ENCODE measurements at places on chromosomes 13 and 19.

DNA sequence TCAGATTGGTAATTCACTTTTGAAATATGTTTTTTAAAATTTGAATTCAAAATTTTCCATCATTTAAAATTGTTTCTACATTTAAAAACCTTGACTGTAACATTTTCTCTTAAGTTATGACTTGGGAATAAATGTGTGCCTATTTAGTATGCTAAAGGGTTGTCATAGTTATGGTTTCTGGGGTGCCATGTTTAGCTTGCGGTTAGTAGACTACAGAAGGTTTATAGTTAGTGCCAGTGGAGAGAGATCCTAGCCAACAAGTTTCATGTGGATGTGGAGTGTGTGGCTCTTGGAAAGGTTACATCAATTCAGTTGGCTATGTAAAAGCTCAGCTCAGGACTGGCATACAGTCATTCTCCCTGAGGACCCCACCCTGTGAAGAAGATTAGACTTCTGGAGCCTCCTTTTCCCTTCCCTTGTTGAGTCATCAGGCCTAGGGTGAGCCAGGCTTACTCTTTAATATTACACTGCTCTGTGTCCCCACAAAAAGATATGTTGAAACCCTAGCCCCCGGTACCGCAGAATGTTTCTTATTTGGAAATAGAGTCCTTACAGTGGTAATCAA lies 20.4 kb downstream of the LMO7 start:
- no peak for DNase-seq

- no peak for DNase-seq
Observed at GRCh38 chr13:46143184-46143701, 38.4 kb upstream of the CPB2 start.

DNA sequence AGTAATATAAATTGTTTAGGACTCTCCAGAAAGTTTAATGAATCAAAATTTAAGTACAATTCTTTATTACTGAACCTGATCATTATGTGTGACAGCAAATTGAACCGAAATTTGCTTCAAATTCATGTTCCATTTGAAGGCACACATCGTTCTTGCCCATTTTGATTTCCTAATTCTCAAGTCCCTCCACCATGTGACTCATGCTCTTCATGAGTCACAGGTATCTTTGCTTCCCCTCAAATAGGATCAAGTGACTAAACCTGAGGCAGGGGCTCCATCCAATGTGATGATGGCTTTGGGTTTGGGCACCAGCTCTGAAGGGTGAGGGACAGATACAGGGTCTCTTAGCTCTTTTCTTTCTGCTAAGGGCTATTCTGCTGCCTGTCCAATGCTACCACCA lies 86.1 kb downstream of the THSD1 start:
- no peak for DNase-seq

DNA sequence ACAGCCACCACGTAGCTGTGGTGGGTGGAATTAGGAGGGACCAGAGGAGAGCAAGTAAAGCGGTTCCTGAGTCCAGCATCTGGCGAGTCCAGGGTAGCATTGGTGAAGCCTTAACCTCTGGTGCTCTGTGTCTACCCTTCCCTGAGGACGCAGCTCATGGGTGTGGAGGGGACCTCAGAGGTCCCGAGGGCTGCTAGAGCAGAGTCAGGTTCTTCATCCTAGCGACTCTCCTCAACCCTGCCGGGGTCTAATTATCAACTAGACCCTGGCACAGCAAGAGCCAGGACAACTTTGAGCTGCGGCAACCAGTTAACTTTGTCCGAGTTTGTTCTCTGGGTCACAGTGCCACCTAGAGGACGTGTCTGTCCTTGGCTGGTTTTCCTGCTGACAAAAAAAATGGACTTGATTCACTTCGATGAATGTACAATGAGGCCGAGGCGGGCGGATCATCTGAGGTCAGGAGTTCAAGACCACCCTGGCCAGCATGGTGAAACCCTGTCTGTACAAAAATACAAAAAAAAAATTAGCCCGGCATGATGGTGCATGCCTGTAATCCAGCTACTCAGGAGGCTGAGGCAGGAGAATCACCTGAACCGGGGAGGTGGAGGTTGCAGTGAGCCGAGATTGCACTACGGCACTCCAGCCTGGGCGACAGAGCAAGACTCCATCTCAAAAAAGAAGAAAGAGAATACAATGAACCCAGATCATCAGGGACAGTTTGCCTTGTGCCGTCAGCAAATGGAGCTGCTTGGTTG lies 25.0 kb downstream of the TSSK6 start:
- DNase-seq: peak; percentile 43

GRCh38 chr13:49549289-49549688 lies 36.1 kb downstream of the RCBTB1 start:
- no peak for DNase-seq

- DNase-seq: no peak
Observed at GRCh38 chr19:43747557-43748204, 7.1 kb downstream of the SMG9 start.

- no peak for DNase-seq
Observed at GRCh38 chr19:55283548-55284377, at the start of gene BRSK1. Gene BRSK1, plus strand, starts transcription at chr19:55283997. Its CDS starts 446 bp downstream, at chr19:55284443.

DNA sequence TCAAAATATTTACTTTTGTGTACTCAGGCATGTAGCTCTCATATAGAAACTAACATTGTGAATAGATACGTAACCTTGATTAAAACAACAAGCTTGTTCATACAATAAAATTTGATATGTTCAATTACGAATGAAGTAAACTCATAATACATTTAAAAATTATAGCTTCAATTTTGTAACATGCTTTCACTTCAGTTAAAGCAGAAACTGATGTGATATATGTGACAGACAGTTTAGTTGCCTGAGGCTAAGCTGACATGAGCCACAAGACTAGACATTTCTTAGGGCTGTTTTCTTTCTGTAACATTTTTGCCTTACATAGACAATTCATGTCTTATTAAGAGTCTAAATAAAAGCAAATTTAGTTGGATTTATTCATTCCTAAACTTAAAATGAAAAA lies 526.0 kb downstream of the PCDH9 start:
- DNase-seq: no peak

- DNase-seq: no peak
Observed at GRCh38 chr13:33931397-33932311, 113.7 kb downstream of the RFC3 start.

Data from substantia nigra (tissue), 51 donors.